ENCODE measurements at places on chromosomes 2 and 18.

- no peak for DNase-seq
These were observed 84.0 kb downstream of the DYNAP start for GRCh38 chr18:54675076-54675475.

DNA sequence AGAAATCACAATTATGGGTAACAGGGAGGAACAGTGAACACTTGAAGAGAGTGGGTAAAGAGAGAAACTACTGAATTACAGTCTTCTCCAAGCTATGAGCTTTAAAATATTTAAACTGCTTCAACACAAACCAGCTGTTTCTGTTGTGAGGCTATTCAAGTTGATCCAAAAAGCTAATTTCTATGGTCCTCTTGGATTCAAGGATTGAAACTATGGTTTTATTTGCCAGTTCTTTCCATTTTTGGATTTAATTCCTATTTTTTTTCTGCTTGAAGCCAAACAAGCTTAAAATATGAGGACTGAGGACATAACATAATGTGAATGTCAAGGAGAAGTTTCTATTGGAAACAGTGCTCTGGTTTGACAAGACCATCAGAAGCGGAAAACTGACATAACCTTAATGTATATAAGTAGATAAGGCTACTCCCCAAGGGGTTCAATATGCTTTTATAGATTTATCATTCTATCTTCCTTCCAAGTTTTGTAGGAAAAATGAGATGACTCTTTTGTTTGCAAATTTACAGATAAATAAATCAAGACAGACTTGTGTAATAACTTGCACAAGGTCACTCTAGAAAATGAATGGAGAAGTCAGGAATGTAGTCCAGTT, 60.7 kb upstream of the AQP4 start:
- DNase-seq: no peak

GRCh38 chr2:72136331-72136730, 11.3 kb downstream of the CYP26B1 start:
- no peak for DNase-seq

- DNase-seq: no peak
These were observed 95.7 kb downstream of the BCL2 start for GRCh38 chr18:63223837-63224236.

GRCh38 chr2:183195397-183195796, 71.2 kb downstream of the NUP35 start:
- DNase-seq: no peak

- no peak for DNase-seq
These were observed 88.6 kb upstream of the RPE start for GRCh38 chr2:209913786-209914345.

DNA sequence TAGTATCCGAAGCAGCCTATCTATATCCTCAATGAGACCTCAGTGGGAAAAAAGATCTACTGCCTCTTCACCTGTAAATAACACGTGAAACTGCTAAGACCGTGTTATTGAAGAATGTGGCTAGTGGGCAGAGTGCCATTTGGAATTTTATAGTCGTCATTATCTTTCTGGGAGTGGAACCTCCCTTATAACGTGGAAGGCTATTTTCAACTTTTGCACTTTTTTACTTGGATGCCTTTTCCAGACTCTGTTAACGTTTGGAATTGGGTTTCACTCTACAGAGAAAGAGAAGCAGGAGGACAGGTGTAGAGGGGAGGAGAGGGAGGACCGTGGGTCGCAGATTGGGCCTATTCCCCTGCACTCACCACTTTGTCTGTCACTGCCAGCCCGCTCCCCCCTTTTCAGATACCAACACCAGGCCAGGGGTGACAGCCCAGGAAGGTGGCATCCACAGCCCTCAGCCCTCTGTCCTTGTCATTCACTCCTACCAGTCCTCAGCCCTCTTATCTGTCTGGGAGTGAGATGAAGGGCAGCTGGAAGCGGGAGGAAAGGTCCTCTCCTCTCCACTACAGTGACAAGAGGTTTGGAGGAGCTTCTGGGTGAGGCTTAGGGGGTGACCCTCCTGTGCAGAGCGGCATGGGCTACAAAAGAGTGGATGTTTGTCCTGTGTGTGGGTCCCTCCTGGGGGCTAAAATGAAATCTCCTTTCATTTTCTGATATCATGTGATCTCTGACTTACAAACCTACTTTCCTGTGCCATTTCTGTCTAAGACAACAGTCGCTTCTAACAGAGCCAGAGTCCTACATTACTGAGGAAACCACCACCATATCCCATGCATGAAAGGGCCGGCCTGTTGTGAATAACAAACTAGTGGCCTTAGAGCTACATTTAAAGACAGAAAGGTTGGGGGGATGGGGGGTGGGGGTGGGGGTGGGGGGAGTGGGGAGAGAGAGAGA, 23.9 kb upstream of the CEP68 start:
- DNase-seq: no peak

DNA sequence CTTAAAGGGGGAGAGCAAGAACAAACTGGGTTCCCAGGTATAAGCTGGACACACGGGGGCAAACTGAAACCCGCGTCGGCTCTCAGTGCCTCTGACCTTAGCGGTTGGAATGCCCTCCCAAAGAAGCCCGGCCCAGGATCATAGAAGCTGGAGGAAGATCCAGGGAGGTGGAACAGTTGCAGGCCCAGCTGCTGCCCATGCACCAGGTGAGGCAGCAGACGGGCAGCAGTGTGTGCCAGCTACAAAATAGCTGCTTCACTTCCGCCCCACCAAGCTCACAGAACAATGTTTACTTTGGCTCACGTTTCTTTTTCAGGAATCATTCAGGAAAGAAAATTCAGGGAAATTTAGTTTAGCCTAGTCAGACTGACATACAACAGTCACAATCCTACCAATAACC, 3.9 kb upstream of the ERMN start:
- no peak for DNase-seq

- DNase-seq: no peak
These were observed 20.1 kb upstream of the MGAT5 start for GRCh38 chr2:134233728-134234136.

- no peak for DNase-seq
These were observed 989 bp downstream of the STAM2 start for GRCh38 chr2:152174574-152174973.

GRCh38 chr2:206230060-206230762, 44.3 kb upstream of the ZDBF2 start:
- DNase-seq: no peak

DNA sequence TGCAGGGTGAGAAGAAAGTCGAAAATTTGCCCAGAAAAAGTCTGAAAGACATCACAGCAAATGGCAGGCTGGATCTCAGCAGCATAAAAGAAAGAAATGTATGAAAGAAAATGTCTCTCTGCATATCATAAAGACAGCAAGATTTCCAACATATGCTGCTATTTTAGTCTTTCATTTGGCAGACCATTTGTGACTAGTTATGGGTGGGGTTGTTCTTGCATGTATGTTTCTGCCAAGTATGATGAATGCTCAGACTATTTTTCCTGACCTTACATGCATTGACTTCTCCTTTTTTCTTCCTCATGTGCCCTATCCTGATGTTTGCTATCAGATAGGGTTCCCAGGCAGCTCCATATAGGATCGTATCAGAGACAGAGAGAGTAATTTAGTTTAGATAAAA, 58.5 kb upstream of the PARD3B start:
- DNase-seq: no peak

GRCh38 chr2:19299032-19299431, 59.4 kb downstream of the OSR1 start:
- DNase-seq: no peak

GRCh38 chr2:29755829-29756228, 165.6 kb downstream of the ALK start:
- no peak for DNase-seq

GRCh38 chr2:3264010-3264744, 113.4 kb downstream of the EIPR1 start:
- peak; percentile 16 for DNase-seq

- no peak for DNase-seq
These were observed 177.8 kb downstream of the SOX11 start for GRCh38 chr2:5869936-5870335.

All from hematopoietic multipotent progenitor cell treated with erythropoietin and hydrocortisone succinate and interleukin-3 and kit ligand, for 6 days (in vitro differentiated cells).